ENCODE measurements at places on chromosomes 1 and 21.
A peak's percentile ranks its signal among the peaks of the same experiment; 100 is the strongest.

DNA sequence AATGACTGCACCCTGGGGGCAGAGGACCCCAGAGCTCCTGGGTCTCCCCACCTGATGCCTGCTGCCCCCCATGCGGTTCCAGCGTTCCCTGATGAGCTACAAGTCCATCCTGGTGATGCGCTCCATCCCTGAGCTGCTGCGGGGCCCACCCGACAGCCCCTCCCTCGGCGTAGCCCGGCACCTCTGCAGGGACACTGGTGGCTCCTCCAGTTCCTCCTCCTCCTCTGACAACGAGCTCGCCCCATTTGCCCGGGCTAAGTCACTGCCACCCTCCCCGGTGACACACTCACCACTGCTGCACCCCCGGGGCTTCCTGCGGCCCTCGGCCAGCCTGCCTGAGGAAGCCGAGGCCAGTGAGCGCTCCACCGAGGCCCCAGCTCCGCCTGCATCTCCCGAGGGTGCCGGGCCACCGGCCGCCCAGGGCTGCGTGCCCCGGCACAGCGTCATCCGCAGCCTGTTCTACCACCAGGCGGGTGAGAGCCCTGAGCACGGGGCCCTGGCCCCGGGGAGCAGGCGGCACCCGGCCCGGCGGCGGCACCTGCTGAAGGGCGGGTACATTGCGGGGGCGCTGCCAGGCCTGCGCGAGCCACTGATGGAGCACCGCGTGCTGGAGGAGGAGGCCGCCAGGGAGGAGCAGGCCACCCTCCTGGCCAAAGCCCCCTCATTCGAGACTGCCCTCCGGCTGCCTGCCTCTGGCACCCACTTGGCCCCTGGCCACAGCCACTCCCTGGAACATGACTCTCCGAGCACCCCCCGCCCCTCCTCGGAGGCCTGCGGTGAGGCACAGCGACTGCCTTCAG, 35.5 kb downstream of the TRIM11 start:
- no peak for DNase-seq

GRCh38 chr1:226276077-226276682, 32.8 kb downstream of the LIN9 start:
- no peak for DNase-seq

DNA sequence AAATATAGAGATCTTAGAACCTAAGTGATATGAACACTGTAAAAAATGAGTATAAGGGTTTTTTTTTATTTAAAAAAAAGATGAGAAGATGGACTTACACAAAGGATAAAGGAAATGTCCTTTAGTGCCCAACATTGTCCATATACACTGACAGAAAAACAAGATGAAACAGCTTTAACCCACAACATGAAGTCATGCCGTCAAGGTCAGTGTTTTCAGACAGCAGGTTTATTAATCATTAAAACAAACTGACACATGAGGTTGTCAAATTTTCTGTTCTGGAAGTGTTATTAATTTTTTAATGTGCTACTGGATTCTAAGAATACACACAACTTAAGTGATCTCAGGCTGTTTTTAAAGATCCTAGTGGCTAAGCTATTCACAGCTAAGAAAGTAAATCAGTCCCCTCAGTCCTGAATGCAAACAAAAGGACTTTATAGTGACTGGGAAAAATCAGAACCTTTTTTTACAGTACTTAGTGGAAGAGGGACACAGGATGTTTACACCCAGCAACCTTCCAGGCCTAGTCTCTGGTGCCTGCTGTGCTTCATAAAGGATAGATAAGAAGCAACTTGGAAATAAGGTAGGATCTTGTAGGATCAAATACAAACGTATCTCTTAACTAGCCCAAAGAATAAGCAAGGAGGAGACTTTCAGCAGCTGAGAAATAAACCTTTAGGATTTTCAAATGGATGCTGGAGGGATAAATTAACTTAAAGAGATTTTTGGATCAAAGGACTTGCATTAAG, 21.9 kb upstream of the PKN2 start:
- DNase-seq: no peak

- no peak for DNase-seq
These were observed 43.8 kb downstream of the ACTL8 start for GRCh38 chr1:17798799-17799382.

DNA sequence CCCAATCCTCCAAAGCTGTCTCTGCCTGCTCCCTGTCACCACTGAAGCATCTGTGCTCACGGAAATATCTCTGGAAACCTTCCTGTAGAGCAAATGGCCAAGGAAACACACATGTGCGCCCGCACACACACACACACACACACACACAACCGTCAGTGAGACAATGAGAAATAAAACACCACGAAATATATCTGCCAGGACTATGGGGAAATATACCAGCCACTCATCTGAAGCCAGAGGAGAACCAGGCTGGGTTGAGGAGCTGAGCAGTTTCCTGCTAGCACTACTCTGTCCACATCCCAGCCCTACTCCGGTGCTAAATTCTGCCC, 25.1 kb upstream of the PLXNA2 start:
- DNase-seq: peak; percentile 64

DNA sequence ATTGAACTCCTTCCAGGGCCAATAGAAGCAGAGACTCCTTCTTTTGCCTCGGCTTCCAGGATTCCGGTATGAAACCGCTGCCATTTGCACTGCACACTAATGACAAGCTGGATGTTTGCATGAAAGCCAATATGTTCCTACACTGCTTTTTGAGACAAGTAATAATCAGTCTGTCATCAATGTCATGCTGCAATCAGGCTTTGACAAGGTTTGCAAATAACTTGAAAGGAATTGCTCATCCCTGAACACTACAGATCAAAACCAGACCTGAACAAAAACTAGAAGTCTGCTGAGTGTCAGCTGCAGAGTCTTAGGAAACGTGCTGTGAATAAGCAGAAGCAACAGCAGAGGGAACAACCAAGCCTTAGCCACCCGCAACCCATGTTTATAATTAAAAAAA, 720.7 kb upstream of the CXADR start:
- no peak for DNase-seq

DNA sequence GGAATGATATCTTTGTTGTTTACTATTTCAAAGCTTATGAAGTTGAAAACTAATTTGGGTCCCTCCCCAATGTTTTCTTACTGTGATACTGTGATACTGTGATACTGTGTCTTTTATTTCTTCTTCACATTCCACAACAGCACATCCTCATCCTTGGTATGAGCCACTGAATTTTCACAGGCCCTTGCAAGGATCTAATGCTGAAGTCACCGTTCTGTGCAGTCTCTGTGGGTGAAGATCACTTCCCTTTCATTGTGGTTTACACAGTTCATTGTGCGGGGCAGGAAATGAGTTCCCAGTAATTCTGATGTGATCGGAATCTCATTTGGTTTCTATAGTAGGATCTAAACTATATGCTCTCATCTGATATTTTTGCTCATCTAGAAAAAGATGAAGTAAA, 32.1 kb upstream of the PAXBP1 start:
- no peak for DNase-seq

- DNase-seq: no peak
These were observed 7.0 kb downstream of the PAFAH2 start for GRCh38 chr1:25990702-25991395.

Measured in muscle of leg (tissue), 16 donors.